ENCODE measurements at places on chromosomes 4 and X.

GRCh38 chrX:153565996-153566580, 32.9 kb downstream of the CCNQ start:
- DNase-seq = no peak

GRCh38 chrX:136214551-136214950, 36.6 kb downstream of the MAP7D3 start:
- no peak for DNase-seq

DNA sequence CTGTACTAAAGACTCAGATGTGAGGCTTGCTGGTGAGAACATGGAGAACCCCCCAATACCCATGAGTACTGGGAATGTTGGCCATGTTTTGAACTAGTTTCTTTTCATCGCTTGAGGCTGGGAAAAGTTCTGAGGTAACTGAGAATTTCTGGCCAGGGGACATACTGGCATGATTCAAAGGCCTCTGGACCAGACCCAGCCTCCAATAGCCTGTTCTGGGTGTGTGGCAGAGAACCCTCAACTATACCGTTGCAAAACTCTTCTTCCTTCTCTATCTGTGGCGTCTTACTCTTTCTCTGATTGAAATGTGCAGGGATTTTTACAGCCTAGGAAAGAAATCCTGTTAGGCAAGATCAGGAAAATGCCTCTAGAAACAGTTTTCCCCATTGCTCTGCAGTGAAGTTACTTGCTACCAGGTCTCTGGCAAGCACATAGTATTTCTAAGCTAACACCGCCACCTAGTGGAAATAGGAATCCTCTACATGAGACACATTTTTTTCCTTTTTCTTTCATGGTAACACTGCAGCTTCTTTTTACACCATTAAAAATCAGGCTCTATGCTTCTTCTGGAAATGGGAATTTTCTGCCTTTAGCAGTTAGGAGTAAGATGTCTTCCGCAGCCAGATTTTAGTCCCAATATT, 170.7 kb upstream of the ZCCHC13 start:
- no peak for DNase-seq

- DNase-seq = no peak
Observed at GRCh38 chrX:112197840-112198239, 115.3 kb upstream of the TRPC5 start.

DNA sequence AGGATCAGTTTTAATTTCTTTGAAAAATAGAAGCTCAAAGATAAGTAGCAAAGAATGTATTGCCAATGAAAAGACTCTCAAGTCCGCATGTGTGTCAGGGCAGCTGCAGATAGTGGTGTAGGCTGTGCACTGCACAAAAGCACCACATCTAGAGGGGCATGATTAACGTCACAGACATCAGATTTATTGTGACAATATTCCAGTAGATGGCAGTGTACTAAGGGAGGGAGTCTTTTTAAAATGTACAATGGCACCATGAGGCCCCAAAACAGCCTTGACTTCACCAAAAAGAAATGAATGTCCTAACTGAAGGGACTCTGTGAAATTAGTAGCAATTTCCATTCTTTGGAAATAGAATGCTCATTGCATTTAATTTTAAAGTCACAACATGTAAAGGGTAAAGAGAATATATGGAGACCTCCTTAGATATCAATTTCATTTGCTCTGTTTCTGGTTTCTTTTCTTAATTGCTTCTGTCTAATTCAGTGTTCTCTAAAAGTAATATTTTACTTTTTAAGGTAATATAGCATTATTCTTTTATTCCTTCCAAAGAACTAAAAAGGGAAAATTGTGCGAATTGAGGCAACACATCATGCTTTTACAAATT, 98.4 kb downstream of the ZNF827 start:
- DNase-seq = peak; percentile 47

DNA sequence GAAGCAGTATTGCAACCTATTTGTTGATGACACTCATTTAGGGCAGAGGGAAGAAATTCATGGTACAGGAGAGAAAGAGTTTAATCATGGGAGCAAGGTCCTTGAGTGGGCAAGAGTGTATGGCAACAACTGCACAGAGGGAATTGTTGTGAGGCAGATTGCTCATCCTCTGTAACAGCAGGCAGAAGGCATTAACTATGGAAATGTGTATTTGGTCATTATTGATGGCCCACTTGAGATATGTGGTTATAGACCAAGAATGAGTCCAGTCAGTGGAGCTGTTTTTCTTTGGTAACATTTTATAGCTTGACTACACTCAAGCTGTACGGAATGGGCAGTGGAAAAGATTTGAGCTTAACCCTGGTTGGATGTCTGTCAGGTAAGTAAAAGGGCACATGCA, 15.9 kb downstream of the PLRG1 start:
- no peak for DNase-seq
